ENCODE measurements at places on chromosomes 1 and 21.

- DNase-seq: peak; percentile 26
These were observed 115.5 kb upstream of the NCAM2 start for GRCh38 chr21:20882462-20883407.

- no peak for DNase-seq
These were observed 76.9 kb downstream of the DDX20 start for GRCh38 chr1:111832521-111833155.

DNA sequence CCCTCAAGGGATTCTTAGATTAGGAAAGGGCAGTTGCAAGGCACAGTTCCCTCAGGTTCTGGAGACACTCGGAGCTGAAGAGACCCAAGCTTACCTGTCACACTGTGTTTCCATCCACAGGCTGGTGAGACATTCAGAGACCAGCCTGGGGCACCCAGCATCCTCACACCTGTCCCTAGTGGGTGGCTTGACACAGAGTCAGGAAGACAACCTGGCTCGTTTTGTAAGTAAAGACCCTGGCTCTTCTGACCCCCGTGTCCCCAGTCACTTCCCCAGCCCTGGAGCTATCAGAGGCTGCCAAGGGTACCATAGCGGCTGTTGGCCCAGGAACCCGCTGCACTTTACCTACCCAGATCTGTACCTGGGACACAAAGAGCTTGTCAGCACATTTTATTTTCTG, 409.8 kb downstream of the MATN1 start:
- no peak for DNase-seq

- no peak for DNase-seq
These were observed 12.4 kb downstream of the RIPK4 start for GRCh38 chr21:41754479-41754891.

- peak; percentile 75 for DNase-seq
These were observed 14.1 kb downstream of the HENMT1 start for GRCh38 chr1:108646648-108647269.

DNA sequence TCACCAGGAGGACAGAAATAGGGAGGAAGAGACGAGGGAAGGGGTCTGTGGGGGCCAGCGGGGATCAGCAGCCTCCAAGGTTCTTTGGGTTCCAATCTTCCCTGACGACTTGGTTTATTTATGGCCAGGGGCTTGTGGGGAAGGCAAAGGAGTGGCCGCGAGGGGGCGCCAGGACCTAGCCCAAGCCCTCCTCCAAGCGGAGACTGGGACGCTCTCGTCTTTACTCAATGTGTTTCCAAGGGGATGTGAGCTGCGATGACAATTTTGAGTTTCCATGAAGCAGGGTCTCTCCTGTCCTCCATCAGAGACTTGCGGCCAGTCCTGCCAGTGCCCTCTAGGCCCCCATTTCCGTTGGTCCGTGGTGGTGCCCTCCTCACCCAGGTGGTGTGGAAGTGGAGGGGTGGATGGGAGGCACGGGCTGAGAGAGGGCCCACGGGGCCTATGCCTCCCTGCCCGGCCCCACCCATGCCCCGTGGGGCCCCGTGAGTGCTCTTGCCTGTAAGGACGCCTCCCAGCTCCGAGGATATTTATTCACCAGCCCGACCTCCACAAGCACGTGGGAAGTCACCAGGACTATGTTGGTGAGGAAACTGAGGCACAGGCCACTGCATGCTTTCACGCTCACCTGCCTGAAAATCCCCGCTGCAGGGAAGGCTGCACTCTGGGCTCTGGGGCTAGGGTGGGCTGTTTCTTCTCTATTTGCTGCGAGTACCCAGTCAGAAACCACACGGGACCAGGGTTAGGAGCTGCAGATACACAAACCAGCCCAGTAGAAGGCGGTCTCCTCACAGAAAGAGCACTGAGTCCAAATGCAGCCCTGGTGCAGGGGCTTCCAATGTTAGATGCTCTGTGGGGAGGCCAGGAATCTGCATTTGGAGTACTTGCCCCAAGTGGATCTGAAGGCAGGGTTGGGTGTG, 26.5 kb downstream of the DMRTB1 start:
- peak; percentile 88 for DNase-seq

DNA sequence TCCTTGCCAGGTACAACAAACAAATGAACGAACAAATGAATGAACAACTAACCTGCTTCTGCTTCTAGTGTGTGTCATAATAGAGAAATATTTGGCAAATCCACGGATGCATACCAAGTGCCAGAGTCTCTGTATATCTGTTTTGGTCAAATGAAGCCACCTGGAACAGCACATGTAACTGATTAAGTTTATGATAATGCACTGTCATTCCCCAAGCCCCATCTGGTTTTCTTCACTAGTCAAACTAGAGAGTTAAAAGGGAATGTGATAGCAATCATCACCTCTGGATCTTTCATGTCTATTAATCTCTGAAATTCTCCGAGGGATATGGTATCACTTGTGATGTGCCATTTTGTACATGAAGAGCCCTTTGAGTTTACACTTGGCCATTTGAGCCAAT, 21.0 kb upstream of the SCAF4 start:
- no peak for DNase-seq

DNA sequence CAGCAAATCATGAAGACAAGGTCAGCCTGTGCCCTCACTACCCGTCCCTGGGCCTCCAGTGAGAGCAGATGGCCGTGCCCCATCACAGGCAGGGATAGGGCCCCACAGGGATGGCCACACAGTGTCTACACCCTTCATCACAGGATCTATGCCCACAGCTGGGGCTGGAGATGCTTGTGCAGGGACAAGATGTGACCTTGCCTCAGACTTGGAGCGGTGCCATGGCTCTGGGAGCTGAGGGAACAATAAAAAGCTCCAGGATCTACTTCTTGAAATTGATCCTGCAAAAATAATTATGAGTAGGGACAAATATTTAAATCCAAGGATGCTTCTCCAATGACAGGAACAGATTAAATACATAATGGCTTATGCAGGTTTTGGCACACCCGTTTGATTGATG, 25.4 kb upstream of the TCEA3 start:
- no peak for DNase-seq

DNA sequence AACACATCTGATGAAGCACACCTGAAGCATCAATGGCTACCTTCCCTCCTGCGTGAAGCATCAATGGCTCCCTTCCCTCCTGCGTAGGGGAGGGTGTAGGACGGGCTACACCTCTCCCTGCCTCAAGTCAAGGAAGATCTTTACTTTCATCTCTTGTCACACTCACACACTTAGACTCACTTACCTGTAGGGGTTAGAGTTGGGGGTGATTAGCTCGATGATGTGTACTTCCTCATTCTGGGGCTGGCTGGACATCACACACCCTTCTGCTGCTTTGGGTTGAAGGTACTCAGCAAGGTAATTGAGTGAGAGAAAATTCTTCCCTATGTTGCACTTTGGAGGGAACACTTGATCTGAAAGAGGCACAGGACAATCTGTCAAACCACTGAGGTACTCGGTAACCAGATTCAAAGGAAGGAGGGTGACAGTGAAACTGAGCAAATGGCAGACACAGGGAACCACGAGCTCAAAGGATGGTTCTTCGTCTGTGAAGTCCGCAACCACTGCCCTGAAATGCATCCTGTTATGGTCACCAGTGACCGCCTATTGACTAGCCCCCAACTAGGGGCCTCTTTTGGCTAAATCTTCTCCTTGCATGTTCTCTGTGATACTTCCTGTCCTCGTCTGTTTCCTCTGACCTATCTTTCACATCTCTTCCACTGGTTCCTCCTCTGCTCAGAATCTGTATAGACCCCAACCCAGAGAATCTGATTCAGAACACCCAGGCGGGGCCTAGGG, 156.2 kb downstream of the TGFBR3 start:
- DNase-seq: no peak

DNA sequence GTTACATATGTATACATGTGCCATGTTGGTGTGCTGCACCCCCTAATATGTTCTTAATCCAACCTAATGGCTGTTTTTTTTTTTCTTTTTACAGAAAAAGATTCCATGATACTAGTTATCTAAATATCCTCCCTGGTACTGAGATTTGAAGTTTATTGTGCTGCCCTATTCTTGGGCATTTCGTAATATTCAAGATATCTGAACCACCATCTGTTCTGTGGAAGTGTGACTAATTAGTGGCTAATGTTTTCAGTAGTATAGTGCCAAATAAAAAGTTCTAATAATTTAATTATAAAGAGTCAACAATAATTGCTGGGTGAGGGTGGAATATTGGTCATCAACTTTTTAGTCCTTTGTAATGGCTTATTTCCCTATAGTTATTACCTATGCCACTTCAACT, 217.5 kb downstream of the GABPA start:
- no peak for DNase-seq

GRCh38 chr1:150162862-150163706, 13.4 kb downstream of the PLEKHO1 start:
- DNase-seq: peak; percentile 99

DNA sequence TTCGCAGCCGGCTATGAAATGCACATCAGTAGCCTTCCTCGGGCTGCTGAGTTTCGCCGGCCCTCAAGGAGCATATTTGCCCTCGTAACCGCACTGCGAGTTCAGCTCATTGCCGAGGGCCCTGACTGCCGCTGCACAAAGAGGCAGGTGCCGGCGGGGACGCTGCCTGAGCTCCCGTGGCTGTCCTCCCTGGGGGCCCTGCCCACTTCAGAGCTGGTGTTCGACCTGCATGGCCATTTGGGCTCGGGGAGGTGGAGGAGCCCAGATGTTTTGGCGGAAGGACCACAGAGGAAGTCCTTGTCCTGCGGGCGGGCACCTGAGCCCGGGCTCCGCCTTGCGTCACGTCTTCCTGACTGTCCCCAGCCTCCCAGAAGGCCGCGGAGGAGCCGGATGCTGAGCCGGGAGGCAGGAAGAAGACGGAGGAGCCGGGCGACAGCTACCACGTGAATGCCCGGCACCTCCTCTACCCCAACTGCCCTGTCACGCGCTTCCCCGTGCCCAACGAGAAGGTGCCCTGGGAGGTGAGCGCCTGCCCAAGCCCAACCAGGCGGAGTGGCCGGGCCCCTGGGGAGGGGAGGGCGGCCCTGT, 29.9 kb upstream of the LRRC3 start:
- DNase-seq: no peak

DNA sequence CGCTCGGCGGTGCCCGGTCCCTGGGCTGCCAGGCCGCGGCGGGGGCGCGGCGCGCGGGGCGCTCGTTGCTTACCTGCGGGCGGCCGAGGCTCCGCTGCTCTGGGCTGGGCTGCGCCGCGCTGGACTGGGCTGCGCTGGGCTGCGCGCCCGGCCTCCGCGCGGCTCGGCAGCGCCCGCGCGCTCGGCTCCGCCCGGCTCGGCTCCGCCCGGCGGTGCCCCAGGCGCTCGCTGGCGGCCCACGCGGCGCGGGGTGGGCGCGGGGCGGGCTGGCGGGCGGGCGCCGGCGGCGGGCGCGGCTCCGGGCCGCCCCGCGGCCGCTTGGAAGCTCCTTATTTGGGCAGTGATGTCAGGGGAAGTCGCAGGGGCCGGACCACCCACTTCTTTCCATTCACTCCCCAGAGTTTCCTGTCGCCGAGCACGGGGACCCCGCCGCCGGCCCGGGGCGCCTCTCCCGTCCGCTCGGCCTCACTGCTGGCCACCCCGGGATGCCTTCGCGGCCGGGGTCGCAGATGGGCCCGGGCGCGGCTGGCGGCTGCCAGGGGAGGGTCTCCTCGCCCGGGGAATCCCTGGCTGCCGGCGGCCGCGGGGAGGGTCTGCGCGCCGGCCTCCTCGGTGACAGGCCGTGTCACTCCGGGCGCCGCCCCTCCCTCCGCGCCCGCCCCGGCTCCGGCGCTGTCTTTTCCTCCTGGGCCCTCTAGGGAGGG, 177.7 kb upstream of the EDN2 start:
- DNase-seq: peak; percentile 85

DNA sequence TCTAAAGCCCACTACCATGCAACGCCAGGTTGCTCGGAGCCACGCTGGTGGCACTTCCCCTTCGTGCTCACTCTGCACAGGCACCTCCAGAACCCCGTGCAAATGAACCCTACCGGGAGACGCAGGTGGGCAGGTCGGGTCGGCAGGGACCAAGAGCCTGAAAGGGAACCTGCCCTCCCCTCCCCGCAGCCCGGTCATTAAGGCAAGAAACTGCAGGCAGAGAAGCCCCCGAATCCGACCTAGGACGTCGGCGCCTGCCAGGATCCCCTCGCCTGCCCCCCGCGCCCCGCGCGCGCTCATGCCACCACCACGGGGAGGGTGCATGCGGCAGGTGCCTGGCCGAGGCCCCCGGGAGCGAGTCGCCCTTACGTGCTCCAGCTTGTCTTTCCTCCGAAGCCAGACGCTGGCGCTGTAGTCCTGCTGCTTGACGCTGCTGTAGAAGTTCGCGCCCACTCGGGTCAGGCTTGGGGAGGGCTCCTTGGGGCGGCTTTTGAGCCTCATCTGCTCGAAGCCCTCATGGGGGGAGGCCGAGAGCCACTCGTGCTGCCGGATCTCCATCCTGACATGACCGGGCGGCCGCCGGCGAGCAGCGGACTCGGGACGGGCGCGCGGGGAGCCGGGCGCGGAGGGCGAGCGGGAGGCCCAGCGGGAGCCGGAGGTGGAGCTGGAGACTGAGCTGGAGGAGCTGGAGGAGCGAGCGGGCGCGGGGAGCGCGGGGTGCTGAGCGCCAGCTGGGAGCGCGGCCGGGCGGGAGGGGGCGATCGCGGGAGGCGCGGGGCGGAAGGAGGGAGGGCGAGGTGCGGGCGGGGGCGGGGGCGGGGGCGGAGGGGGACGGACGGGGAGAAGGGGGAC, 552 bp downstream of the PLD5 start:
- DNase-seq: peak; percentile 58

DNA sequence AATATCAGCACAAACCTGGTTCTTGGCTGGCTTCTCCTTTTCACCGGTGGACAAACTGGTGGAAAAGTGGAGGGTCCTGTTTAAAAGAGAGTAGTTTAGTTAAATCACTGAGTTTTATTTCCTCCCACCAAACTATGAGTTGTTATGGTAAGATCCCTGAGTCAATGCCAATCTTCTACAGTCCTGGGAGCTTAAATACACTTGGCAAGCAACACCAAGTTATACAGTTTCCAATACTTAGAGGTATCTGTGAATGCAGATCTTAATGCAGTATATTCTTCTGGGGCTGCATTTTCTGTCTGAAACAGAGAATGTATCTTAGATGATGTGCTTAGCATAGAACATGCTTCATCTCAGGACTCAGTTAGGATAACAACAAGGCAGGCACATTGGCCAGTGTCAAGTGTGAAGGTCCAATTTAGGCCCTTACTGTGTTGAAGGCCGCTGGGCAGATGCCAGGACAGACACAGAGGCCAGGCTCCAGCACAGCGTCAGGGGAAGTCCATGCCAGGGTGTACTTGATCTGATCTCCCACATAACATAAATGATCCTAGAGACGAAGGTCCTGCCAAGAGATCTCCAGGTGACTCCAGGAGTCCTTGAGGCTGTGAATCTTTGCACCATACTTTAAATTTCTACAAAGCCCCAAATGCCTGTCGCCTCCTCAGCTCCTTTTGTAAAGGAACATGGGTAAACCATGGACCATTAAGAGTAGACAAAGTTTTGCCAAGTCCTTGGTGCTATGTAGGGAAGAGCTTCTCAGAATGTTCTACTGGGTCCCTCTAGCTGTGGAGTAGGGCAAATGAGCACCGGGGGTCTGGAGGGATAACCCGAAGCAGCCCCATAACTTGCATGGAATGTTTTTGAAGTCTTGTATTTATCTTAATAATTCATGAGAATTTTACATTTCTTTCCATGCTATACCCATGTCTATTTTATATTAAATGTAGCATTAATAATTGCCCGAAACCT, 76.8 kb downstream of the KCNJ15 start:
- DNase-seq: peak; percentile 46

- DNase-seq: no peak
These were observed 43.3 kb downstream of the EXO1 start for GRCh38 chr1:241891296-241891695.

GRCh38 chr1:18962121-18962721, 5.7 kb upstream of the IFFO2 start:
- DNase-seq: peak; percentile 77

GRCh38 chr1:2136386-2137235, 58.0 kb downstream of the FAAP20 start:
- no peak for DNase-seq

All from lung (tissue), 17 donors.